CD4-positive, alpha-beta T cell (primary cell): ENCODE measurements at places on chromosomes 3 and 15.

- DNase-seq: no peak
Observed at GRCh38 chr3:95343767-95344166, 1280.9 kb downstream of the NSUN3 start.

DNA sequence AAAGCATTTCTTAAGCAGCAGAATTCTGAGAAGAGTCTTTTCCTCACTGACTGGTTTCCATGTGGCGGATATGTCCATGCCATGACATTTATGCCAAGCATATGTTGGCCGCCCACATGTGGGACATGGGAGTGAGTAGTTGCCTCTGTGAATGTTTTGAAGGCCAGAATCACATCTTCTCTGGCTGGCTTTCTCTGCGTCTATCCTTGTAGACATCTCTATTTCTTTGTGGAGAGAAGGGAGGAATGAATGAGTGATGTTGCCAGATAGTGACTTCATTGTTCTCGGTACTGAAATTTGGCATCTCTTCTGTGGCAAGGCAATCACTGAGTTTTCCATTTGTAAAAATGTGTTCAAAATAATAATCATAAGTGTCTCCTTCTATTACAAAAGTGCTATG lies 316.0 kb downstream of the CLSTN2 start:
- DNase-seq: no peak

- peak; percentile 16 for DNase-seq
Observed at GRCh38 chr15:77409259-77410156, 10.4 kb downstream of the PEAK1 start.

GRCh38 chr3:178966299-178967176 lies 105.1 kb downstream of the ZMAT3 start:
- DNase-seq: no peak

DNA sequence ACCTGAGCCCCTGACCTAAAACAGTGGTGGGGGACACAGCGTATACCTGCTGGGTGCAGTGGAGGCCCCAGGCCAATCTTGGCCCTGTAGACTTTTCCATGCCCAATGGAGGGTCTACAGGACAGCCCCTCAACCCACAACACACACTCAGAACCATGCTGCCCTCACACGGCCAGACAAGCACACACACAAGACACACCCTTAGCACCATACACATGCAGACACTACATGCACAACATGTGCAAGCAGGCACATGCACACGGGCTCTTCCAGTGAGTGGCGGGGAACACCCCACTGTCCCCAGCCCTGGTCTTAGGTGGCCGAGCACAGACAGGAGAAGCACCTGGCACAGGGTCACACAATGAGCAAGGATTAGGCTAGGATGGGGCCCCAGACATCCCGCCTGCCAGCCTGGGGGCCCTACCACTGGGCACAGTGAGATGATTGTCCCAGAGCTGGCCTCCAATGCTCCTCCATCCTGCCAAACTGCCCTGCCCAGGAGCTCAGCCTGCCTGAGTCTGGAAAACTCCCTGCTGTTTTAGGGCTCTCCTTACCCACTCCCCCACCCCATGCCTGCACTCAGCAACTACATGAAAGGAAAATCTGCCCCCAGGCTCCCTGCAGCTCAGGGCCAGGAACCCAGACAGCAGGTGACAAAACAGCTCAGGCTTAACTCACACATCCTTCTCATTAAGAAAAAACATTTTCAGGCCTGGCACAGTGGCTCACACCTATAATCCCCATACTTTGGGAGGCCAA lies 15.8 kb downstream of the IQSEC1 start:
- DNase-seq: no peak

- no peak for DNase-seq
Observed at GRCh38 chr15:61724251-61724939, 335.9 kb downstream of the VPS13C start.

GRCh38 chr3:190024912-190025311 lies 95.8 kb downstream of the P3H2 start:
- no peak for DNase-seq

GRCh38 chr3:10867384-10867783 lies 51.4 kb downstream of the SLC6A11 start:
- no peak for DNase-seq

- DNase-seq: no peak
Observed at GRCh38 chr3:187014417-187014864, 84.1 kb downstream of the ST6GAL1 start.

GRCh38 chr3:45362758-45363157 lies 25.6 kb upstream of the LARS2 start:
- no peak for DNase-seq

GRCh38 chr3:110905121-110905520 lies 166.5 kb upstream of the NECTIN3 start:
- DNase-seq: no peak

- DNase-seq: no peak
Observed at GRCh38 chr3:65545429-65545828, 493.3 kb downstream of the MAGI1 start.
